Tibial nerve (tissue), 4 donors: ENCODE measurements at places on chromosomes 13 and 19. TPM values are rescaled to one million over a fixed set of nuclear protein-coding genes. Genes with fewer than 3 reads are reported as not detected.

ZNF431 gene
- total RNA-seq: 5.9 TPM

ATXN8OS gene
- total RNA-seq: not detected

GADD45B gene
- total RNA-seq: 369 TPM

CYP4F8 gene
- not detected for total RNA-seq

CACNG7 gene
- not detected for total RNA-seq

RNF225 gene
- not detected for total RNA-seq
